NCI-H748 treated with DMSO at 0.1 percent for 48 hours (cell line): ENCODE measurements at places on chromosomes 2 and 18.

DNA sequence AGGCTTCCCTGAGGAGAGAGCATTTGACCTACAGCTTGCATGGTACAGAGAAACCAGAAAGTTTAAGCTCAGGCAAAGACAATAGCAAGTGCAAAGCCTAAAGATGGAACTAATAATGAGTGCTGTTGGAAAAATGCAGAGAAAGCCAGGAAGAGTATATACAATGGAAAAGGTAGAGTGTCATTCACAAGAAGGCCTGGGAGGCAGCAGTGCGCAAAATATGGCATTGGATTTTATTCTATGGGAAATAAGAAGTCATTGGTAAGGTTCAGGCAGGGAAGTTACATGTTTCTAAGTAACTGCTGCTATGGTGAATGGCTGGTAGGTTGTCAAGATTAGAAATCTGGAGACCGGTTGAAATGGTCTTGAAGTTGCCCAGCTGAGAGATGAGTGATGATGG lies 2167.3 kb upstream of the CELF4 start:
- no peak for DNase-seq

GRCh38 chr18:43797347-43797746 lies 520.1 kb upstream of the SYT4 start:
- no peak for DNase-seq

DNA sequence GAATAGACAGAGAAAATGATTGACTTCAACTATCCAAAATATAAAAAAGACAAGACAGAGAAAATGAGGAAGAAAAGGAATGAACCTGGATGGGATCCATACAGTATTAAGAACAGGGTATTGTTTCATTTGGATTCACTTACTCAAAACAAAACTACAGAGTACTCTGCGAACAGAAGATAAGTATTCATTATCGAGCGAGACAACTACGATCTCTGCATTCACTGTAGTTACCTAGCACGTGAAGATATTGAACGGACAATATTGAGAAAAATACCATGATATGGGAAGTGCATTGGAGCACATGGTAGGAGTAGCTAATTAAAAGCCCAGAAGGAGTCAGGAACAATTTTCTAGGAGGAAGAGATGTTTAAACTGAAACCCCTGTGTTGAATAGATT lies 1.0 kb upstream of the ORC2 start:
- no peak for DNase-seq

- no peak for DNase-seq
Measured at GRCh38 chr2:215870986-215871385, 142.4 kb downstream of the MREG start.

GRCh38 chr2:1907291-1907690 lies 163.0 kb upstream of the PXDN start:
- DNase-seq, result no peak

DNA sequence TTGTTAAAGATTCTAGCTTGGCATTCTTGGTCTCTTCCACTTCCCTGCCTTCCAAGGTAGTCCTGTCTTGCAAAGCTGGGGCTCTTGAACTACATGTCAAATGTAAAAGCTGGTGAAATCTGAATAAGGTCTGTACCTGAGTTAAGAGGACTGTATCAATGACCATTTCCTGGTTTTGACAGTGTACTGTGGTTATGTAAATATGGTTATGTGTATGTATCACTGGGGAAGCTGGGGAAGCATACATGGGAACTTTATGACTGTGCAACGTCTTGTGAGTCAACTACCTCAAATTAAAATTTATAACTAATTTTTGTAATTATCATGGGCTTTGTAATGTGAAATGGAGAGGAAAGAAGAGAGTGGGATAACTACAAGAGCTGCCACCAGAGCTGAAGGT lies 81.7 kb downstream of the COL4A4 start:
- no peak for DNase-seq

DNA sequence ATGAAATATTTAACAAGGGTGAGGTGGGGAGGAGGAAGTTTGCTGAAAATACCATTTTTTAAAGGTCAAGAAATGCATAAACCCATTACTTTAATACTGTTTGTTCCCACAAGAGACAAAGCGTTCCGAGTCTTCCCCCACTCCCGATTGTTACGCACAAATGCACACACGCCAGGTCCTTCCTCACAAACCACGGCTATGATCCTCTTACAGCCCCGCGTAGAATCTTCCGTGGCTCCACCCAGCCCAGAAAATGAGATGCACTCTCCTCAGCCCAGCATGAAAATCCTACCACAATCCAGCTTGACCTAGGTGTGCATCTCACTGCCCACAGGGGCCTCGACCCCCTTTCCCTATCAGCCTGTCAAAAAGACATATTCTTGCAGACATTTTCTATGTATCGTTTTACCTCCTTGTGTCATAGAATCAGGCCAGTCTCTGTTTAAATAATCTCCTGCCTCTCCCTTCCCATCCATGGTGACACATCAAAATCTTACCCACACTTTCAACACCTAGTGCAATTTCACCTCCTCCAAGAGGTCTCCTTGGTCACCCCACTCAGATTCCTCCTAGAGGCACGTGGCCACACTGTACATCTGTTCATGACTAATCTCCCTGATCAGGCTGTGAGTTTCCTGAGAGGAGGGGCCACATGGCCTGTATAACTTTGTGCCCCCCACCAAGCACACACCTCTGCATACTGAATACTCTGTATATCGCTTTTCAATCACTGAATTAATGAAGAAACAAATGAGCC lies 491.0 kb upstream of the KLHL29 start:
- DNase-seq, result no peak

DNA sequence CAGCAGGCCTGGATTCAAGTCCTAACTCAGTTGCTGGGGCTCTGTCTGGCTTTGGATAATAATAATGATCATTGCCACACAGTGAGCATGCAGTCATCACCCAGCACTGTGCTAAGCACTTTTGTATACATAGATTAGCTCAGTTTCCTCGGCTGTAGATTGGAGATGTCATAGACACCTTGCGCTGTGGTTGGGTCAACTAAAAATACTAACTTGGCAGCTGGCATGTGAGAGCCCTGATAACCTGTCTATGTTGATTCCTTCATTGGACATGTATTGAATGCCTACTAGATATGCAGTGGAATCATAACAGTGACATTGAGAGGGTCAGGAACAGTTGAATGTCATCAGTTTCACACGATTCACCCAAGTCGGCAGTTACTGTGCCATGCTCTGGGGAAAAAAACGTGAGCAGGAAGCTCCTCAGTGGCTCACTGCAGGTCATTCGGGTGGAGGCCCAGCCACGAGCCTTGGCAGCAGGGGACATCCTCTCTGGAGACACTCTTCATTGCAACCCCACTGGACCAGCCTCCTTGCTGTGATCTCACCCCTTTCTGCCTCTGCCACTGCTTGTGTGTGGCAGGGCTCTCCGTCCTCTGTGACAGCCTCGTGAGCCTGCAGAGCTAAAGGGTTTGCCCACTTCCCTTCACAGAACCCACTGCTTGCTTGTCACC lies 85.3 kb downstream of the NPAS2 start:
- DNase-seq, result no peak

- DNase-seq, result no peak
Measured at GRCh38 chr2:191220671-191221070, 24.5 kb upstream of the MYO1B start.

DNA sequence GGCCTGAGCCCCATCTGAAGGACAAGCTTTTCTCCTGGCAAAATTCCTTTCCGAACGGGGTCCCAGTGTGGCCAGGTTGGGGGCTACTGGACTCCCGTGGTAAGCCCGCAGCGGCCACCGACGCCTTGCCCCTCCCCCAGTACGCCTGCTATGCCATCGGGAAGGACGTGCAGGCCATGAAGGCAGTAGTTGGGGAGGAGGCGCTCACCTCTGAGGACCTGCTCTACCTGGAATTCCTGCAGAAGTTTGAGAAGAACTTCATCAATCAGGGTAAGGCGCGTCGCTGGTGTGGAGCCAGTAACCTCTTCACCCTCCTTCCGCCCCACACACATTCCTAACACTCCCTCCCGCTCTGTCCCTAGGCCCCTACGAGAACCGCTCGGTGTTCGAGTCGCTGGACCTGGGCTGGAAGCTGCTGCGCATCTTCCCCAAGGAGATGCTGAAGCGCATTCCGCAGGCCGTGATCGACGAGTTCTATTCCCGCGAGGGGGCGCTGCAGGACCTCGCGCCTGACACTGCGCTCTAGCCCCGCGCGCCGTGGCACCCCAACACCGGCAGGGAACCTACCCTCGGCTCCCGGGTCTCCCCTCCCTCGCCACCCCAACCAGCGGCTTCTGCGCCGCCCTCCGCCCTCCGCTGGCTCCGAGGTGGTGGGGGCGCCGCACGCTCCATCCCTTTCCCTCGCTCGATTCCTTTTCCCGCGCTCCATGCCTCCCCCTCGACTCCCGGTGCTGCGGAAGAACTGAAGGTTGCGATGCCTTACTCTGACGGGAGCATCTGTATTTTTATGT lies 13.6 kb upstream of the ANKRD53 start:
- peak; percentile 9 for DNase-seq
